ENCODE measurements at places on chromosomes 2 and 18.

- DNase-seq = peak; percentile 76
These were observed 139.2 kb downstream of the LAMA3 start for GRCh38 chr18:23828426-23828825.

DNA sequence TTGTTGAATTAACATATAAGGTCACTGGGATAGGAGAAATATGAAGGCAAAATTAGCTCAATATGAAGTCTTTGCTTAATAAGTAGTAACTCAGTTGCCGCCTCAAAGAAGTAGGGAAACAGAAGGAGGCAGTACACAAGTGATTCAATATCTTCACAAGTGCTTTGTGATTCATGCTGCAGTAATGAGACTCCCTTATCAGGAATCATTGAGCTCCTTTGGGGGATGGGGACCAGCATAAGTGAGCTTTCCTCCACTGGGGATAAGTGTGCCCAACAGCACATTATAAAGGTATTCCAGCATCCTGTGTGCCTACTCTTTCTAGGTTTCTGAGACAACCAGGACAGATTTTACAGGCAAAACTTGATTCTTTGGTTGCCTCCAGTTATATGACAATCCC, 323.4 kb upstream of the UBE2E3 start:
- DNase-seq = no peak

GRCh38 chr18:35241448-35241804, 592 bp downstream of the ZNF397 start:
- peak; percentile 33 for DNase-seq

GRCh38 chr2:2873450-2873811, 504.2 kb downstream of the EIPR1 start:
- DNase-seq = no peak

DNA sequence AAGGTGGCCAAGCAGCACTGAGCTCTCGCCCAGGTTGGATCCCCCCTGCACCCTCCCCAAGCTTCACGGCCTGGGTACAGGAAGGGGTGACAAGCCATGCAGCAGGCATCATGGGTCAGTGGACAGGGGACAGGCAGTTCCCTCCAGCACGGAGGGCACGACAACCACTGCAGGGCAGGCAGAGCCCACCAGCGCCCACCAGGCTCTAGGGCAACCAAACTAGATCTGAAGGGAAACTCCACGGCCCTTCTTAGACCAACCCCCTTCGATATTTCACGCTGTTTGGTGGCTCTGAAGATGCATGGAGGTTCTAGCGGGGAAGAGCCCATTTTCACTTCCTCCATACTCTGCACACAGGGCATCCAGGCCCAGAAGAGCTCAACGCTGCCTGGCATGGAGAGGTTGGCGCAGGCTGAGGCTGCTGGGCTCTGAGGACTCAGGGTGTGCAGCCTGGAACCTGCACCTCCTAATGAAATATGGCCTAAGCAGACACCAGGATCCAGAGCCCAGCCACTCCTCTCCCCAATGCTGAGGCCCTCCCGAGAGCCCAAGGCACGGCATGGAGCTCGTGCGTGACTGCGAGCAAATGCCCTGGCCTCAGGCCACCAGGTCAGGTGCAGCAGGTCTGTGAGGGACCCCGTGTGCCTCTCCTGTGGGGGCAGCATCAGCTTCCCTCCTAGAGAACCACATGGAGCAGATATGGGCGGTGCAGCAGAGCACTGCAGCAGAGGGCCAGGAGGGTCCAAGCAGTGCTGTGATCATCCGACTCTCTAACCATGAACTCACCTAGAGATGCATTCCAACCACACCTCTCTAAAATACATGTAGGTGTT, 8.7 kb upstream of the MTERF4 start:
- DNase-seq = no peak

DNA sequence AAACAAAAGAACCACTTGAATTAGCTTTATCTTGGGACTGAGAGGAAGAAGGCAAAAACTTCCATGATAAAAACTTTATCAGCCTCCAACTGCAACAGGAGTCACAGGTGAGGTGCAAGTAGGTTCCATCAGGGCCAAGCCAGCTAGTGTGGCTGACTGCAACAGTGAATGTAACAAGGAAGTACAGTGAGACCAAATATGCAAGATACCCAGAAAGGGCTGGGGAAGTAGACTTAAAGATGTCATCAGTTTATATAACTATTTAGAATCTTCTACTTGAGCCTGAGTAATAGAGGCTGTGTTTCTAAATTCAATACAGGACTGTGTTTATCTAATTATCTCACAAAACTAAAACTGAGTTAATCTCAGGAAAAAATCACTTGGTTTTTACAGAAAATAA, 14.8 kb downstream of the PLEKHM3 start:
- DNase-seq = peak; percentile 30

DNA sequence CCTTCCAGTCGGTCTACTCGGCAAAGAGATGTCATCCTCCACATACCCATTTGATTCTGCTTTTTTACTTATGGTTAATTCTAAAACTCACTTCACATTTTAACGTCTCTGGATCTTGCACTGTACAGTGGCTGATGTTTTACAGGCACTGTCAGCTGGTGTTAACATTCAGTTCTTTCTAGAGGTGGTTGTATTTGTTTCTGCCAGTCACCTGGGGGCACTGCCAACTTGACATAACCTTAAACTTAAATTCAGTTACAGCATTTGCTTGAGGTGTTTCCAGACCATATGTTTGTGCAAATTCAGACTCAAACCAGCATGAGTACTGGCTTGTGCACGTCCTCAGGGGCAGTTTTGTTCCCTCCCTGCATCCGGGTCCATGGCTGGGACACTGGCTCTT, 5.3 kb upstream of the TMEM185B start:
- peak; percentile 53 for DNase-seq

GRCh38 chr2:149612122-149612521, 24.5 kb upstream of the MMADHC start:
- no peak for DNase-seq

GRCh38 chr2:172999641-173000386, 75.8 kb upstream of the MAP3K20 start:
- no peak for DNase-seq

DNA sequence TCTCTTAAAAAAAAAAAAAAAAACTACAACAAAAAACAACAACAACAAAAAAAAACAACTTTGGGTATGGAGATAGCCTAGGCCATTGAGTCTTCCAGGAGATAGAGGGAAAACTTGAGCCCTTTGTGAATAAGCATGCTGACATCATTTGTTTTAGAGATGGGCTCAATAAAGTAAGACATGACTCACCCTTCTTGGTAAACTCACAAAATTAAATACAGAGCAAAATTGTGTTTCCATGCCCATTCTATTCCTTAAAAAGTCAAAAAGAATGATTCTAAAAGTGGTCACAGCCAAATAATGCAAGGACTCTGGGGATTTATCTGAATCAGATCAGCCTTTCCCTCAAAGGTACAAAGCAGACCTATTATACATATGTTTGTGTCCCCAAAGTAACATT, 117.4 kb downstream of the ETAA1 start:
- no peak for DNase-seq

DNA sequence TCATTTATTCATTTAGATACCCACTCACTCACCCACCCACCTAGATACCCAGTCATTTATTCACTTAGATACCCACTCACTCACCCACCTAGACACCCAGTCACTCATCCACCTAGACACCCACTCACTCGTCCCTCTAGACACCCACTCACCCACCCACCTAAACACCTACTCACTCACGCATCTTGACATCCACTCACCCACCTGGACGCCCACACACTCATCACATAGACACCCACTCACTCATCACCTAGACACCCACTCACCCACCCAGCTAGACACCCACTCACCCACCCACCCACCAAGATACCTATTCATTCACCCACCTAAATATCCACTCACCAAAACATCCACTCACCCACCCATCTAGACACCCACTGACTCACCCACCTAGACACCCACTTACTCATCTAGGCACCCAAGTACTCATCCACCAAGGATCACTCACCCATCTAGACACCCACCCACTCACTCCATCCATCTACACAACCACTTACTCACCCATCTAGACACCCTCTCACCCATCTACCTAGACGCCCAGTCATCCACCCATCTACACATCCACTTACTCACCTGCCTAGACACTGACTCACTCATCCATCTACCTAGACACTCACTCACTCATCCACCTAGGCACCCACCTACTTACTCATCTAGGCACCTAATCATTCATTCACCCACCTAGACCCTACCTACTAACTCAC, 723.7 kb upstream of the RAB6C start:
- DNase-seq = no peak

- no peak for DNase-seq
These were observed 576.3 kb upstream of the CNTNAP5 start for GRCh38 chr2:123448801-123449200.

- no peak for DNase-seq
These were observed 42.3 kb upstream of the FAM136A start for GRCh38 chr2:70344195-70344594.

DNA sequence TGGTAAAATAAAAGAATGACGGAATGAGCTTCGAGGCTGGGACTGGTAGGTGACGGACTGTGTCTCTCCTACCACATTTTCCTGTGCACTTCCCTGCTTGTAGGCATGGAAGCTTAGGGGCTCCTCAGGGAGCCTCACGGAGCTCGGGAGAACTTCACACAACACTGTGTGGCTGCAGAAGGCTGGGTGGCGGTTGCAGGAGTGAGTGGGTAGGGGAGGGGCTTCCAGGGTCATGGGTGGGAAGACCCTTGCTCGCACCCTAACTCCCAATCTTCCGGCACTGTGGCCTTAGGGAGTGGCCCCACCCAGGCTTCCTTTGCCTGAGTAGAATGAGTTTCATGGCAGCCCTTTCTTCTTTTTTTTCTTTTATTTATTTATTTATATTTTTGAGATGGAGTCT, 128.6 kb downstream of the INHBB start:
- no peak for DNase-seq

DNA sequence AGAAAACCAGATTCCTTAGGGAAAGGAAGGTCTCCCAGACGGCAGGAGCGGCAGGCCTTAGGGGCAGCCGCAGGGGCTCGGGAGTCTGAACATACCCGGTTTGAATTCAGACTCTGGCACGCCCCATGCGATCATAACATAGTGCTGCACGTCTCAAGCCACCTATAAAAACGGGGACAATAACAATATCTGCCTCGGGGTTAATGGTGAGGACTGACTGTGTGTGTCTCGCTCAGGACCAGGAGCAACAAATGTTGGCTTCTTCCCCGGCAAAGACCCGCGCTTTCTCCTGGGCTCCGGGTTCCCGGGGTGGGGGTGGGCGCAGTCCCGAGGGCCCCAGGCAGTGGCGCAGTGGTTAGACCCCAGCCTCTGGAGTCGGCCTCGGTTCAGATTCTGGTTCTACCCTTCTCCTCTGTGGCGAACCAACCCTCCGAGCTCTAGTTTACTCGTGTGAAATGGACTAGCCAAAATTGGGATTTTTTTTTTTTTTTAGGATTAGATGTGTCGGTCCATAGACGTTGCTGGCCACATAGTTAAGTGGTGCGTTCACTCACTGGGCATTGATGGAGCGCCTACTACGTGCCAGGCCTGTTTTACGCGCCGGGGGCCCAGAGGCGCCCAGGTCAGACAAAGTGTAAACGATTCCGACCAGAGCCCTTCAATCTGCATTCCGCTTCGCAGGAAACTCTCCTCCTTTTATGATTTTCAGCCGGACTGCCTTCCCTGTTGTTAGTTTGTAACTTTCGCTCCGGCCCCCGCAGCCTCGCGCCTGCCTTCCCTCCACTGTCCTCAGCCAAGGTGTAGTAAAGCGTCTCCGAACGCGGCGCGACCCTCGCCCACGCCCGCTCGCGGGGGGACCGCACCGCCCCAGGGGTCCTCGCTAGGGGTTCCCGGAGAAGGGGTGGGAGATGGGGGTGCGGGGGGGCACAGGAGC, 820 bp upstream of the SH3BP4 start:
- peak; percentile 34 for DNase-seq

DNA sequence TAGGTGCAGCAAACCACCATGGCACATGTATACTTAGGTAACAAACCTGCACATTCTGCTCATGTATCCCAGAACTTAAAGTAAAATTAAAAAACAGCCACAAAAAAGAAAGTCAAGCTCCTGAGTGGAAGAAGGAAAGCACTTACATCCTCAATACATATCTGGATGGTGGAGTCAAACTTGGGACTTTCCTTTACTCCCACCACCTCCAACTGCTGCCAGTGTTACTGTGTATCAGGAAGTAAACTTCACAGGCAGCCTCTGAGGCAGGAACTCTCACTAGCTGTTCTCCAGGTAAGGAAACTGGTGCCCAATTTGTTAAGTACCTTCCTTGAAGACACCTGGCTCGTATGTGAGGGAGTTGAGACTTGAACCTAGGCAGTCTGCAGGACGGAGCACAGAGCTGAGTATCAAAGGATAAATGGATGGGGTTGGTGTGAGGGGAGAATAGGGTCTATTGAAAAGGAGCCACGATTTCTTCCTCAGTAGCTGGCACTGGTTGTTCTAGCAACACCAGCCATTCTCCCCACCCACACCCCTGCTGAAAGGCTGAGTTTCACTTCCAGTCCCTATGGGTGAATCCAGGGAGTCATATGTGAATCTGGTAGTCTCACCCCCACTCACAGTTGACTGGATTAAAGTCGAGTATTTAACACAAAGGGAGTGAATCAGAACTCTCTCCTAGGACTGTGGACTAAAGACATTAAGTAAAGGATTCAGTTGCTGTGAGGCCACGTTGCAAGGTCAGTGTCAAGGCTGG, 50.0 kb upstream of the GPR39 start:
- no peak for DNase-seq

DNA sequence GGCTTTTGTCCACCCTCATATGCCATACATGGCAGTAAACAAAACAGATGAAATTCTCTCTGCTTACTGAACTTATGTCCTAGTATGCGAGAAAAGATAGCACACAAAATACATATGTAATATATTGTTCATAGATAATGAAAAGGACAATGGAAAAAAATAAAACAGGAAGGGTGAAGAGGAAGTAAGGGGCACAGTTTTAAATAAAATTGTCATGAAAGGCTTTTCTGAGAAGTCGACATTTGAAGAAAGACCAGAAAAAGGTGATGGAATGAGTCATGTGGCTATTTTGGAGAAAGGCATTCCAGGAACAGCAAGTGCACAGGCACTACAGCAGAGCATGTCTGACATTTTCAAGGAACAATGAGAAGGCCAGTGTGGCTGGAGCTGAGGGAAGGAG, 56.4 kb downstream of the KCNH7 start:
- no peak for DNase-seq

GRCh38 chr2:8116661-8117060, 565.2 kb upstream of the ID2 start:
- DNase-seq = no peak

GRCh38 chr18:32251466-32251865, 61.6 kb downstream of the MEP1B start:
- peak; percentile 37 for DNase-seq

GRCh38 chr2:28470759-28471158, 25.1 kb upstream of the PLB1 start:
- no peak for DNase-seq

DNA sequence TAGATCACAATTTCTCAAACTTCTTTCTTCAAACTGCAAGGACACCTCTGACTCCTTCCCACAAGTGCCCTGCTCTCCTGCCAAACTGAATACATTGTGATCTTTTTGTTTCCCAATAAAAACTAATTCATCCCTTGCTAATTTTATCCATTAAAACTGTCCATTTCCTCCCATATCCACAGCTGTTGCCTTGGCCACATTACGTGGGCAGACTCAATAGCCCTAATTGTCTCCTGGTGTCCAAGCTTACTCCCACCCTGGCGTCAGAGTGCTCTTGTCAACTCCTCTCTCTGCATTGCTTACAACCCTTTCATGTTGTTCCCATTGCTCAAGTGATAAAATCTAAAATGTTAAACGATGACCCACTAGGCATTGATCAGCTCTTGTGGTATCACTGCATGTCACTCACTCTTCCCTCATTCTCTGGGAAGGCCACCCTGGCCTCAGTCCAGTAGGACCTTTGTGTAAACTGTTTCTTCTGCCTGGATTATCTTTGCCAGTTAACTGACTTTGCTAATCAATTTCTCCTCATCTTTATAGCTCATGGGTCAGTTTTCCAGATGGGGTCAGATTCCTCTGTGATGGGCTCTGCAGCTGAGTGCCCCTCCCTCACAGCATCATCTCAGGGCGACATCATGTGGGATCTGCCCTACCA, 525.0 kb downstream of the SLC4A3 start:
- DNase-seq = no peak
